ENCODE measurements at places on chromosomes 13 and 19.
A peak's percentile ranks its signal among the peaks of the same experiment; 100 is the strongest.

GRCh38 chr19:5436106-5436947 lies 18.9 kb upstream of the ZNRF4 start:
- DNase-seq, result no peak

- no peak for DNase-seq
Observed at GRCh38 chr13:66399873-66400272, 830.3 kb downstream of the PCDH9 start.

DNA sequence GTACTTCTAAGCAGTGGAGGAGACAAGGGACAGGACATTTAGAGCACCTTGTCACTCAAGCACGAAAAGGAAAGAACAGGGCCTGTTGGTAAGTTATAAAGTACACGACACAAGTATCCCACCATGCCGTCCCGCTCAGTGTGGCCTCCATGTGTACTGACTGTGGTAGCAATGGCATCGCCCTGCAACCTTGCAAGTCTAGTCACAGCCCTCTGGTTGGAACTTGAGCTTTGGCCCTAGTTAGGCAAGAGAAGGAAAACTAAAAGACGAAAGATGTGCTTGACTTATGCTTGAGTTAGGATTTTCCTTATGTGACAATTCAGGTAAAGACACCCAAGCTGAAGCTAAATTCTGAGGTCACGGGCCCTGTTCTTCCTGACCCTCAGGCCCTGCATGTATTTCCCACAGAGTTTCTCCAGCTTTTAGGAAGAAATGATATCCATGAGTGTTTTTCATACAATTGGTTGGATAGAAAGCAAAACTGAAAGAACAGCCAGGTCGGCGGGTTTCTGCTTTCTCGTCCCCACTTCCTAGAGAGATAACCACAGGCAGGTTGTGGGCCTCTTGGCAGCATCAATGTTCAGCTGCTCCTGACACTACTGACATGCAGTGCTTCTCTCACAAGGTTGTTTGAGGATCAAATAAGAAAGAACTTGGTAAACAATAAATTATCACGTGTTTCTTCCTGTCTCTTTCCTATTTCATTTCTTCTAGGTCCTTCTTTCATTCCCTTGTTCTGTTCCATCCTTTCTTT lies 216.2 kb downstream of the IRS2 start:
- DNase-seq, result peak; percentile 8

DNA sequence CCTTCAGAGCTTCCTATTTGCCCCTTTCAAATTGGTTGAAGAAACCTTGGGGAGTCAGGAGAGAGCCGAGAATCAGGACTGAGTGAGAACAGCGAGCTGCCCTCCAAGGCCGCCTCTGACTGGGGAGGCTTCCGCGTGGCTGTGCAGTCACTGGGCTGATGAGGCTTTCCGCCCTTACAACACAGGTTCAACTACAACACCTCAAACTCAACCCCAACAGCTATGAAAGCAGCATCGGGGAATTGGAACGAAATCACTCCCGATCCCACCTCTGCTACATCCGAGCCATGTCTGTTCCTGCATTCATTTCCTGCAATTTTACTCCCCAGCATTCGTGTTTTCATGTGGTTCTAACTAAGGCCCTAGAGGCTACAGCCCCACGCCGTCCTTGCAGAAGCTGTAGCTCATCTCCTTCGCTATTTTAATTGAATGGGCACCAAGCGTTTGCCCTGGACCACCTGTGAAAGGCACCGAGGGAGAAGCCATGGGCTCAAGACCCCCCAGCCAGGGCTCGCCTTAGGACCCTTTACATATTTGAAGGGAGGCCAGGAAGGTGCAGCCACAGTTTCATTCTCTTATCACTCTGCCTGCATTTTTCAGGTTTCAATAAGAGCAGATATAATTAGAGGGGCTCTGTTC lies 12.3 kb upstream of the RASA3 start:
- DNase-seq, result no peak

- no peak for DNase-seq
Observed at GRCh38 chr13:27878274-27878673, 41.5 kb upstream of the PDX1 start.

- no peak for DNase-seq
Observed at GRCh38 chr13:23671897-23672296, 101.7 kb downstream of the TNFRSF19 start.

- no peak for DNase-seq
Observed at GRCh38 chr13:64438084-64438483, 2792.1 kb downstream of the PCDH9 start.

GRCh38 chr19:46860846-46861690 lies at the start of gene ARHGAP35:
Gene ARHGAP35, plus strand, starts transcription at chr19:46860997. Its CDS starts 57,679 bp downstream, at chr19:46918676.
- DNase-seq, result peak; percentile 13

DNA sequence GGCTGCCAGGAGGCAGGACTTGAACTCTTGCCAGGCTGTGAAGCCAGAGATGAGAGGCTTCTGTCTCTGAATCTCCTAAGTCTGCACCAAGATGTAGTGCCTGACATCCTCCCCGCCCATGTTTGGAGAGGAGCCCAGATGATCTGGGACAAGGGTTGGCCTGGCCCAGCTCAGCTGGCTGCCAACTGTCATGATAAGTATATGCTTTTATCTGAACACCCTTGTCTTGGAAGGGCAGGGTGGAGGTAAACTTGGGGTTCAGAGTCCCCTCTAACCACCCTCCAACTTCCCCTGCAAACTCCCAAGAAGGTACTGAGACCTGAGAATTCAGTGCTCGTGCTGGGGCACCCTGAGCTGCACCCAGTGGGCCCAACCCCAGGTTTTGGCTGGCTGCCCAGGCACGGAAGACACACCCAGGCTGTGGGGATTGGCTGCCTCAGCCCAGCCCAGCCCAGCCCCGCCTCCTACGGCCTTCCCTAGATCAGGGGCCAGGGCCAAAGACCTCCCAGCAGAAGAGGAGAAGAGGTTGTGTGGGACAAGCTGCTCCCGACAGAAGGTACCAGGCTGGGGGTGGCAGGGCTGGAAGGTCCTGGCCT lies at the start of gene CYP4F12:
Gene CYP4F12 (plus strand): TSS at position 508 of the 596 bp plus-strand sequence. CDS start 443 bp downstream, outside the sequence.
- no peak for DNase-seq

DNA sequence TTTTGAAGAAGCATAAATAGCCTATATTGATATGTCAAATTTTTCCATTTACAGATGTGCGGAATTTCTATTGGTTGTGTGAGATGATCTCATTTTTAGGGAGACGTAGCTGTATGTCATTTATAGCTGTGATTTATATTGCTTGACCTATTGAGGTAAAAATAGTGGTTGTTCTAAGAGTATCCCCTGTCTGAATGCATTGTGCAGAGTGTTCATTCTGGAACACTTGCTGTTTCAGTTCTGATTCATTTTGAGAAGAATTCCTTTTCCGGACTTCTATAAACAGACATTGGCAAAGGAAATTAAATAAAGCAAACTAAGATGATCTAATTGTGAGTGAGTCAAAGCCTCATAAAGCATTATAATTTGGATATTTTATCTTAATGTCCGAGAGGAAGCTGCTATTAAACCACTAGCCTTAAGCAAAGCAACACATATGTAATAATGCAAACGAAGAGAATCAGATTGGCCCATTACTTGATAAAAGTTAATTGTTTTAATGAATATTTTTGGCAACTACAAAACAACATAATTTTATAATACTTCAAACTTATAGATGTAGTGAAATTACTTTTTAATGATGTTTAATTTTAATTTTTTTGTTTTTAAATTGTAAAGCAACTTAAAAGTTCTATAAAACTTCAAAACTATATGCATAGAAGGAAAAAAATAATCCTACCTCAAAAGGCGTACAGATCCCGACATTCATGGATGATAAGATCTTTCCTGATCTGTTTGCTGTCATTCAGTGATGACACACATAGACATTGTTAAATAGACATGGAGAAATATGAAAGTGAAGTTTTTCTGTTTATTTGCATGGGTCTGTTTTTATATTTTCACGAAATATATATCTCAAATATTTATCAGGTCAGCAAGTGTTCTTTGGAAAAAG lies 942.6 kb upstream of the SLC10A2 start:
- no peak for DNase-seq

GRCh38 chr19:31220540-31220939 lies 128.7 kb downstream of the TSHZ3 start:
- no peak for DNase-seq

DNA sequence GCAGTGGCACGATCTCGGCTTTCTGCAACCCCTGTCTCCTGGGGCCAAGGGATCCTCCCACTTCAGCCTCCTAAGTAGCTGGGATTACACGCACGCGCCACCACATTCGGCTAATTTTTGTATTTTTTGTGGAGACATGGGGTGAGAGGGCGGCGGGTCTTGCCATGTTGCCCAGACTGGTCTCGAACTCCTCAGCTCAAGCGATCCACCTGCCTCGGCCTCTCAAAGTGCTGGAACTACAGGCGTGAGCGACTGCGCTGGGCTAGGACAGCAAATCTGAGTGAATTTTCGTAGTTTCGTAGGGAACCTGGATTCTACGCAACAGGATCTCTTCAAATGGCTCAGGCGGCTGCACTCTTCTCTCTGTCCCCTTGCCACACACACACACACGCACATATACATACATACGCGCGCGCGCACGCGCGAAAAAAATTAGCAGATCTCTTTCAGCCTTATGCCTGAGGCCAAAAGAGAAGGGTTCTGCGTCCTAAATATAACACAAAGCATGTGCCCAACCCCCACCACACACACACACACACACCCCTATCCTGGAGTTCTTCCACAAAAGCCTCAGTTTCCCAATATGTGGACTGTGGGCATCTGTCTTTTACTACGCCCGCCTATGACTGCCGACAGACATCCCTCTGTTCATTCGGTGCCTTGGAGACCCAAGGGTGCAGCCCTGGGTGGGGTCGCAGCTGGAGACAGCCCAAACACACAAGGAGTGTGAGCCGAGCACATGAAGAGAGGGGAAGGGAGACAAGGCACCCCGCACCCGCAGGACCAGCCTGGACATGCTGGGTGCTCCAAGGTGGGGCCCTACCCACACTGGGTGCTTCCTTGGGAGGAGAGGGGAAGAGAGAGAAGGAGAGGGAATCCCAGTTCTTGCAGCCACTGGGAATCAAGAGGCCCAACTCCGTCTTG lies 616 bp downstream of the PINLYP start:
- DNase-seq, result no peak

- no peak for DNase-seq
Observed at GRCh38 chr13:39688699-39689405, 33.4 kb downstream of the COG6 start.

- no peak for DNase-seq
Observed at GRCh38 chr13:101915331-101915730, 462.9 kb downstream of the ITGBL1 start.

DNA sequence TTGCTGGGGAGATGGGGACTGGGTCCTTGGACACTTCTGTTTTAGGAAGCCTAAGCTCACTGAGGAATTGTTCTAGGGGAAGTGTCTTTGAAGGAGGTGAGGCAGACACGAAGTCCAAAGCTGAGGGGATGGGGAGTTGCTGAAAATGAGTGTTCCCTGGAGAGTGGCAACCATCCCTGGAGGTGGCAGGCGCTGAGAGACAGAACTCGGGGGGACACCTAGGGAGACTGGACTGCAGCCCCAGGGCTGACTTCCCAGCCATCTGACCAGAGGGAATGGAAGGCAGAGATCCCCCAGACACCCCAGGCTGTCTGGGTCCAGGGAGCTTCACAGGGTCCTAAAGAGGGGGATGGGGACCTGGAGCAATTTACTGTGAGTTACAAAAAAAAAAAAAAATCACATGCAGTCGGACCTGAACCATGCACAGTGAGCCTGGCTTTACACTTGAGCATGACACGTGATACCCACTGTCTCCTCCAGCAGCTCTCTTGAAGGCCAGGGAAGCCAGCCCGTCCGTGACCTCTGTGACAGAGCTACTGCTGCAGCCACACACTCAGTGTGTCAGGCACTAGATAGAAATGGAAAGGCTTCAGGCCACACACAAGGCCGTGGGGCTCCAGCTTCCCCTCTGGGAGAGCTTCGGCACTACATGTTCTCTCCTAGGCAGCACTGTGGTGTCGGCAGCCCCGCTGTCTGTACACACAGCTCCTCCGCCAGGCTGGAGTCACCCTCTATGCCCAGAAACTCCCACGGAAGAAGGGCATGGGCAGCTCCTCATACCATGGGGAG lies 77.1 kb upstream of the KCTD15 start:
- no peak for DNase-seq

- no peak for DNase-seq
Observed at GRCh38 chr13:44879452-44880058, 109.7 kb downstream of the NUFIP1 start.

DNA sequence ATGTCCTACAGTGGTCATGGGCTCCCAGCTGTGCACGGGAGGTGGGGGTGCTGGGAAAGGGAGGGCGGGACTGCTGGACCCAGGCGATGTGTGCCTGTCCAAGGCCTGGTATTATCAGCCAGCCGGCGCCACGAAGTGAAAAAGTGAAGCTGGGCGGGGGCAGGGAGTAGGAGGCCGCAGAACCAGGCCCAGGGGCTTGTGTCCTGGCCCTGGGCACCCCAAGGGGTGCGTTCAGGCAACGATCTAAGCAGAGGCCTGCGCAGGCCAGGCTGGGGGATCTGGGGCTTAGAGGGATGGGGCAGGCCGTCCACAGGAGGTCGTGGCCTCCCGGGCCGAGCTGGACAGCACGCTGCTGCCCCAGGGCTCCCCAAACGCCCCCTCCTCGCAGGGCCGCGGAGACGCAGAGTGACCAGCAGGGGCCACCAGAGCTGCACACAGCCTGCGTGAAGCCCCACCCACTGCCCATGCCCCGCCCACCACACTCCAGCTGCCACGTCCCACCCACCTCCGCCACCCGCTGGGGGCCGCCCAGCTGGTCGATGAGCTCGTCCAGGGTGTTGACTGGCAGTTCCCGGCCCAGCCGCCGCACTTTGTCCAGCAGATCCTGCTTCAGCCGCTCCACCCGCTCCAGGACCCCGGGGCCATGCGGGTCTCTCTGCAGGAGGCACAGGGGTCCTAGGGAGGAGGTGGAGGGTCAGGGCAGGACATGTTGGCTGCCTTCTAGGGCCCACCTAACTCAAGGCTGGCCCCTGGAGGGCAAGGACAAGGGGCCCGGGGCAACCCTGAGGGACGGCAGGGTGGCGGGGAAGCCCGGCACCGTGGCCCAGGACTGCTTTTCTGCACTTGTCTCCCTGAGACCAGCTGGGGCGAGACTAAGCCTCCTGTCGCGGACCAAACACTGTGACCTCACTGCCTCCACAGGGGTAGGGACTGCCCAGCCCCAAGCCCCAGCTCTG lies 9.5 kb downstream of the GPX4 start:
- DNase-seq, result peak; percentile 80

- DNase-seq, result no peak
Observed at GRCh38 chr19:8259922-8260247, 48.3 kb downstream of the CD320 start.

DNA sequence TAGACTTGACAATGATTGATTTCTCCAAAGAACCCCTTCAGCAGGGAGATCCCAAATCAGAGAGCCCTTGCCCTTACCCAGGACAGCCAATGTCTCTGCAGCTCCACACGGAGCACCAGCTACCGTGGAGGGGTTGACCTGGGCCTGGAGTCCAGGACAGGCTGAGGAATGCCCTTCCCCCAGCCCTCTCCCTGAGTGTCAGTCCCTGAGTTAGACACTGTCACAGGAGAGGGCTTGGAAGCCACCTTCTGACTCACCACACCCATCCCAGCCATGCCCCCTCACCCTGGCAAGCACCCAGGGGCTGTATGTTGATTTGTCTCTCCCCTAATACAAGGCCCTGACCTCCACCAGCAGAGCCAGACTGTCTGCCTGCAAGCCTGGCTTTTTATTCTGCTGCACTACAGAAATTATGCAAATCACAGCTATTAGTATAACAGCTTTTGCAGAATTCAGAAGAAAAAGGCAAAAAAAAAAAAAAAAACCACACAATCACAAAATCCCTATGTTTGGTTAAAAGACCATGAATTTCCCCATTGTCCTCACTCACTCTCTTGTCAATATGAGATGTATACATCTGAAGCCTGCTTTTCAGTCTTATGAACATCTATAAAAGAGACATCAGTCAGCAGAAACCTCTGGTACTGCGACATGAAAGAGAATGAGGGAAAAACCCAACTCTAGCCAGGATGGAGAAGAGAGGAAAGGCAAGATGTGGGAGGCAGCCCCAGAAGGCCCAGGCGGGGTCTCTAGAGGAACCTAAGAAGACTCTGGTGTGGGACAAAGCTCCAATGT lies 240.7 kb downstream of the UQCRFS1 start:
- DNase-seq, result no peak

Measured in stimulated activated CD4-positive, alpha-beta T cell treated with anti-CD3 and anti-CD28 coated beads, Interleukin-2, amount 100 ng/mL, for 48 hours (primary cell).